ENCODE measurements at places on chromosomes 6 and 20.

GRCh38 chr6:129163551-129163950 is 280.6 kb downstream of the LAMA2 start:
- ATAC-seq, result no peak

GRCh38 chr6:72865467-72865866 is 243.6 kb downstream of the KCNQ5 start:
- no peak for ATAC-seq

DNA sequence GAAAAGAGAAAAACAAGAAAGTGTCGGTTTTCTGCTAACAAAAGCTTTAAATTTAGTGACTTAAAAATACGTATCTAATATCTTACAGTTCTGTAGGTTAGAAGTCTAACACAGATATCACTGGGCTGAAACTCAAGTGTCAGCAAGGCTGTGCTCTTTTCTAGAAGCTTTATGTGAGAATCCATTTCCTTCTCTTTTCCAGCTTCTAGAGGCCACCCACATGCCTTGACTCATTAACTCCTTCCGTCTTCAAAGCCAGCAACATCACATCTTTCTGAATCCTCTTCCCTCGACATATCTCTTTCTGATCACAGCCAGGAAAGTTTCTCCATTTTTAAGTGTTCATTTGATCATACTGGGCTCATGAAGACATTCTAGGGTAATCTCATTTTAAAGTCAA is 262.0 kb downstream of the MAFB start:
- ATAC-seq, result no peak

DNA sequence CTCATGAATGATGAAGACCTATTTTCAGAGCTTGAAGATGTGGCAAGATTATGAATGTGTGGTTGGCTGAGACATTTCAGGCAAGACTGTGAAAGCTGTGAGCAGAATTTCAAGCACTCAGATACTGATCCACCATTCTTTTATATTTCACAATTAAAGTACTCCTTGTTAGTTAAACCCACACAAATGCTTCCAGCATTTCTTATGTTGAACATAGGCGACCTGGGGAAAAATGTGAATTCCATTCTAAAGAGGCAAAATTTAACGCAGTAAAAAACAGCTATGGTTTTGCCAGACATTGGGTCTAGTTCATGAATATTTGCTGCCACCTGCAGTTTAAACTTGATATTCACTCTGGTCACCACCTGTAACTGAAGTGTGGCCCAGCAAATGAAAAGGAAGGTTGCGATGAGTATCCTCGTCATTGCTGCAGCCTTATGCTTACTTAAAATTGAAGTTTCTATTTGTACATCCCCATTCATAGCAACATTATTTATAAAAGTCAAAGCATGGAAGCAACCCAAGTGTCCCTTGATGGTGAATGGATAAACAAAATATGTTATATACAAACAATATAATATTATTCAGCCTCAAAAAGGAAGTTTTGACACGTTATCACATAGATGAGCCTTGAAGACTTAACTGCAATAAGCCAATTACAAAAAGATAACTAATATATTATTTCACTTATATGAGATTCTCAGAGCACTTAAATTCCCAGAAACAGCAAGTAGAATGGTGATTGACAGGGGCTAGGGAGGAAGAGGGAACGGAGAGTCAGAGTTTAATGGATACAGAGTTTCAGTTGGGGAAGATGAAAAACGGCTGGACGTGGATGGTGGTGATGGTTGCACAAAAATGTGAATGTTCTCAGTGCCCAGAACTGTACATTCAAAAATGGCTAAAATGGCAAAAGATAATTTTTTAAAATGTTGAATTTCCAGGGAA is 32.4 kb upstream of the FAM184A start:
- peak; percentile 97 for ATAC-seq

GRCh38 chr6:28638787-28639430 is 113.2 kb downstream of the GPX5 start:
- ATAC-seq, result no peak

- peak; percentile 62 for ATAC-seq
Observed at GRCh38 chr6:142846883-142847287, 98.1 kb downstream of the HIVEP2 start.

Measured in SK-N-SH treated with all-trans-retinoic acid at 6 μM for 48 hours (cell line).